Islet precursor cell (in vitro differentiated cells): ENCODE measurements at places on chromosomes 16 and 17.
A peak's percentile ranks its signal among the peaks of the same experiment; 100 is the strongest.

DNA sequence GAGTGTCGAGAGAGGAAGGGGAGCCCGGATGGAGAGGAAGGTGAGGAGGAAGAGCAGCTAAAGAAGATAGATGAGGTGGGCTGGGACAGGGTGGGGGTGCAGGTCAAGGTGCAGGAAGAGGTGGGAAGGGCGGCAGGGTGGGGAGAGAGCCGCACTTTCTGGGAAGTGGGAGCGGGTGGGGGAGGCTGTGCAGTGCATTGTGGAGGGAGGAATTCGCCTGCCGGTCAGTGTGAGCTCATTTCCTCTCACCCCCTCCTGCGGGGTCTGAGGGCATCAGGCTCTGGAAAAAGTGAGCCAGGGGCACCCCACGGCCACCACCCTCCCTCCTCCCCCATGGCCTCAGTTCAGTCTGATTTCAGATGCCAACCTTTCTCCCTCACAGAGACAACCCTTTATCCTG, 2.5 kb upstream of the ARHGAP23 start:
- DNase-seq = peak; percentile 71

GRCh38 chr16:14438256-14438655, 191.8 kb downstream of the PARN start:
- no peak for DNase-seq

GRCh38 chr16:68136515-68136914, 51.3 kb downstream of the NFATC3 start:
- DNase-seq = no peak

DNA sequence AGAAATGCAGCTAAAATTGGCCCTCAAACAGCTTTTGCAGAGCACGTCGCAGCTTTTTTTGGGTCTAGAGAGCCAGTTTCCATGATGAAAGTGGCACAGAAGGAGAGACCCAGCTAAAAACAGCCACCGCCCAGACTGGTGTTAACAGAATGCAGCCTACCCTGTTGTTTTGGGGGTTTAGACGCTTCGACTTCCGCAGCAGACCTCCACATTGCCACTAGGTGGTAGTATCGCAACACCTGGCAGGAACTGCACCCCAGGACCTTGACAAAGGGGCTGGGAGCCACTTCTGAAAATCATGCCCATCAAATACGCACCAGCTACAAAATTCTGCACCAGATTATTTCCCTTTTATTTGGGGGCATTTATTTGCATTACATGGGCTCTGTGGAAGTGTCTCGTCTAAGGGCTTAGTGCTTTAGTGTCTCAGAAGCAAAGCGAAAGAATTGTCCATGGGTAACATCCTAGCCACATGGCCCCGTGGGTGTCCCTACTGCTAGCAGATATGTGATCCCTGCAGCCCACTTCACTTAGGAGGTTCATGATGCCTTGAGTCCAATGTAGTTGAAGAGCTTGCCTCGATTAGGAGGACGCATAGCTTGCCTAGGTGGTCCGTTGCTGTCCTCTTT, 167.1 kb downstream of the HAPSTR1 start:
- peak; percentile 75 for DNase-seq

GRCh38 chr16:84544031-84544773, 39.7 kb upstream of the MEAK7 start:
- DNase-seq = no peak

GRCh38 chr16:8203101-8203500, 387.2 kb downstream of the TMEM114 start:
- DNase-seq = no peak

DNA sequence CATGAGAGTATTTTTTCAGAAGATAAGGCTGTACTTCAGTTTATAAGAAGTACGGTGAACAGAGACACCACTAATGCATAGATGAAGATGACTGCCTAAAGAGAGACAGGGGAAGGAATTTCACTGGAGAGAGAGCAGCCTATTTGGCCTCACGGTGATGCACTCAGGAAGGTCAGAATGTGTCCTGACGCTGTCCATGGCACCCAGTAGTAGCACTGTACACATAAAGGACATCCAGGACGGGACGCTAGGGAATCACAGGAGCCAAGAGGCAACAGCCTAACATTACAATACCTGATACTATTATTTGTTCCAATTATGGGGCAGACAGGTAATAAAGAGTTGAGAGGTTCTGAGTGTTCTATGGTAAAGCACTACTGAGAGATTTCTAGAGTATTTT, 24.9 kb upstream of the LRRC37A start:
- DNase-seq = peak; percentile 74

DNA sequence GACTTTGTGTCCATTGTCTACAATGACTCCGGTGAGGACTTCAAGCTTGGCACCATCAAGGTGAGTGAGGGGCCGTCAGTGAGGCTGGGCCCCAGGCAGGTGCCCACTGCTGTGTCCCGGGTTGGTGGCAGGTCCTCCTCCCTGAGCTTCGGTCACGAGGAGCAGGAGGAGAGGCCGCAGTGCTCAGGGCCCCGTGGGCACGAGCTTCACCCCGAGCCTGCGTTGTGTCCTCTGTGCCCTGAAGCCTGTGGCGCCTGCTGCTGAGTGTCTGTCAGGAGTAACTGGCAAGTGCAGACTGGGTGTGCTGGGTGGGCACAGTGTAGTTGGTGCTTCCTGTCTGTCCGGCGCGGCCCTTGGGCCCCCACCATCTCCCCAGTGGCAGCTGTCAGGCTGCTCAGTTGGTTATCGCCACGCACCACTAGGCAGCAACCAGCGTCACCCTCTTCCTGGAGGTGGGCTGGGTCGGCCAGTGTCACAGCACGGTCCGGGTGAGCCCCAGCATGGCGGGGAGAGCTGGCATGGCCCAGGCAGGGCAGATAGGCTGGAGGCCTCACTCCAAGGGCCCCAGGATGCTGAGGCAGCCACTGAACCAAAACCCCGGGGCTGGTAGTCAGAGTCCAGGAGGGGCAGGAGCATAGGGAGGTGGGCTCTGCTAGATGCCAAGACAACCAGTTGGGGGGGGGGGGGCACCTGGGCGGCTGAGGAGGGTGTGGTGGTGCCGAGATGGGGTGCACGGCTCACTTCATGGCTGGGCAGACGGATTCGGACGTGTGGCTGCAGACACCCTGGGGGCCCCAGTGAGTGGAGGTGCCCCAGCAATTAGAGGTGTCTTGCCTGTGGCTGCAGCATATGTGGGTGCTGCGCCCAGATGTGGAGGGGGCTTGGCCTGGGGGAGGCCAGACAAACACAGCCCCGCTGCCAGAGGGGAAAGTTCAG, 39.3 kb downstream of the TSC2 start:
- no peak for DNase-seq

- peak; percentile 36 for DNase-seq
Observed at GRCh38 chr16:5560084-5560483, 462.5 kb upstream of the EEF2KMT start.

GRCh38 chr17:7293816-7294613, 424 bp downstream of the YBX2 start:
- DNase-seq = peak; percentile 79

DNA sequence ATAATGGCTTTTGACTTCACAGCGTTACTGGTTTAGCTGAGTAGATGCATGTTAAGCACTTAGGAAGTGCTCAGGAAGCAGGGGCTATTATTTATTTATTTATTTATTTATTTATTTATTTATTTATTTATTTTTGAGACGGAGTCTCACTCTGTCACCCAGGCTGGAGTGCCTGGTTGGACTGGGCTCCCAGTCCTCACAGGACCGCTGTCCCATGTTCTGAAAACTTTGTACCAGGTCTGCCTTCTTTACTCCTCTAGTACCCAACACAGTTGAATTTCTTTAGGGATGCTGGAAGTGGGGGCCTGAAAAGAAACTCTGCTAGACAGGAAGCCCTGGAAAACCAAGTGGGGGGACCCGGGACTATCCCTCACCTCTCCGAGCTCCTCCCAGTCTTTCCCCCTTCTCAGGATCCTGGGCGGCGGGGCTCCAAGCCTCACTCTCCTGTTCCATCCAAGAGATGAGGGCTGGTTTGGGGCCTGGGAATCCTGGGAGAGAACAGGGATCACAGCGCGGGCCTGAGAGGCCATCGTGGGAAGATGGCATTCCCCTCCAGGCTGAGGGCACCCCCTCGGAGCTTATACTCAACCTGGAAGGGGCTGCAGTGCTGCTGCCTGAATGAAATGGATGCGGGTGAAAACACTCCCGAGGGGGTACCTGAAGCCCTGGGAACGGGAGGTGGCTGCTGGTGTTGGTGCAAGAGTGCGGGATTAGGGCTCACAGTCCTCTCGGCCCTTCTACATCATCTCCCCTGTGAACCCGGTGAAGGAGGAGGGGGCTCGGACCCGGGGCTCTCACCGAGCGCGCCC, 674 bp downstream of the ZNF688 start:
- DNase-seq = no peak
